Activated naive CD8-positive, alpha-beta T cell treated with anti-CD3 and anti-CD28 coated beads for 36 hours (primary cell): ENCODE measurements at places on chromosomes 16 and 17.

GRCh38 chr16:56880176-56880575 lies 15.2 kb downstream of the SLC12A3 start:
- no peak for DNase-seq

DNA sequence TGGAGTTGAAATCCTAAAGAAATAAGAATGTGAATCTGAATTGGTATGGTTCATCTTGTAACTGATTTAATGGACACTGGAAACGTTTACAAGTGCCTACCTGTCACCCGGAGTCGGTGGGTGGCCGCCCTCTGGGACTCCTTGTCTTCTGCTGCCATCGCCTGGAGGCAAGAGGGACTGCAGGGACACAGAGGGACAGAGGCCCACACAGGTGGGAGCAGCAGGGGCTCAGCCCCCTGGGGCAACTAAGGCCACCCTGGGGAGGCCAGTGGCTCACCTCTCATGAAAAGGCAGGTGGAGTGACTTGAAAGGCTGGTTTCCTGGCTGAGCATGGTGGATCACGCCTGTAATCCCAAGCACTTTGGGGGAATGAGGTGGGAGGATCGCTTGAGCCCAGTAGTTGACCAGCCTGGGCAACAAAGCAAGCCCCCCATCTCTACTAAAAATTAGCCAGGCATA lies 23.2 kb downstream of the TMEM92 start:
- peak; percentile 80 for DNase-seq

GRCh38 chr16:15450624-15451023 lies 16.2 kb downstream of the BMERB1 start:
- no peak for DNase-seq

- DNase-seq, result no peak
These were observed 42.5 kb downstream of the TMEM11 start for GRCh38 chr17:21171309-21171922.

DNA sequence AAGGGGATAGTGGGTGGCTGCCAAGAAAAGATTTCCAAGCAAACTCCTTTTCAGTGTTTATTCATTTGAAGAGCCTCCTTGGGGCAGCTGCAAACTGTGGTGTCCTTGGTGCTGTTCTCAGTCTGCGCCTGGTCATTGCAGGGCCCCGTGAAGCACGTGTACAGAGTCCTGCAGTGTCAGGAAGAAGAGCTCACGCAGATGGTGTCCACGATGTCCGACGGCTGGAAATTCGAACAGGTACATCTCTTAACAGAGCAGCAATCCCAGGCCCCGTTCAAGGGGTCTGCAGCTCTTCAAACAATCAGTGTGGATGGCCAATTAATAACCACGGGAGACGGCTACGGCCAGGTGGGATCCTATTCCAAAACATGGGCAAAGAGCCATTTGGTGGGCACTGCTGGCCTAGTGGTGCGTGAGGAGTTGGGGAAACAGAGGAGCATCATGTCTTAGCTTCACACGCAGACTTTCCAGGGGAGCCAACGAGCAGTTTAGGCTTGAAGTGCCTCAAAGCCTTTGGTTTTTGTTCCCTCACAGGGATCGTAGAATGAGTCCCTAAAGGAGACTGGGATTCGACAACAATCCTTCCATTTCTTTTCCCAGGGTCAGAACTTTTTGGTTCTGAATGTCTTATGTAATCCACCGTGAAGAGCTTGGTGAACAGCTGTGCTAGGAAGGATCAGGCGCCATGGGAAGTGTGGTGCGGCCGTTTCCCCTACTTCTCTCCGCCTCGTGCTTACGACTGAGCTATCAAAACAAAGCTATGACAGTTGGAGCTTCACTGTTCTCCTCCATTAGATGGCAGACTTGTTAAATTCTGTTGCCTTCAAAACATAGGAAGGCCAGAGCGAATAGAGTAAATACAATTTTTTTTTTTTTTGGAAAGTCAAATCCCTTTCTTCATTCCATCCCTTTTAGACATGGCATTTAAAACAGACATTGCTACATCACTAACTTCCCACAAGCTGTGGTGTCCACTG lies 12.6 kb downstream of the KCTD2 start:
- DNase-seq, result no peak

GRCh38 chr17:29682987-29683386 lies 60.3 kb upstream of the CORO6 start:
- no peak for DNase-seq

DNA sequence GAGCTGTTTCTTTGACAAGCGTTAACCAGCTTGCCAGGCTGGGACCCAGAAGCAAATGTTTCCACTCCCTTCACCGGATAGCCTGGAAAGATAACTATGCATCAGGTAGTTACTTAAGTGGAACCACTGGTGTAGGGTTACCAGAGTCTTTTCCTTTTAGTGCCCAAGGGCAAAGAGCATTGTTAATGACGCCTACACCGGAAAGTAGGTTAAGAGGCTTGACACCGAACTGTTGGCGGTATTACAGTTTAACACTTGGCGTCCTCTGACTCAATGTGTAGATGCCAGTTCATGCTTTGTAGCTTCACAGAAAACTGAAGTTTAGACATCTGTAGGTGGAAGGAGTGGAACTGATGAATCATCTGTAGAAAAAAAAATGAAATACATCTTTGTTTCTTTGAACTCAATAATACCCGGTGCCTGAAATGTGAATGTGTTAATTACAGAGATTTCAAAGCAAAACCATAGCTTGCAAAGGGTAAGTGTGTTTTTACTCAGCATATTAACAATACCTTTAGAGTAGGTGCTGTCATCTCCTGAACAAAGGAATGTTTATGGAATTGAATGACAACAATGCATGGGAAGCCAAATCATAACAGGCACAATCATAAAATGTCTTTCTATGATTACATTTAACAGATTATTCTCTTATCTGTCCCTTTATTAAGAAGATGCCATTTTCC lies 426.7 kb upstream of the SALL1 start:
- no peak for DNase-seq

DNA sequence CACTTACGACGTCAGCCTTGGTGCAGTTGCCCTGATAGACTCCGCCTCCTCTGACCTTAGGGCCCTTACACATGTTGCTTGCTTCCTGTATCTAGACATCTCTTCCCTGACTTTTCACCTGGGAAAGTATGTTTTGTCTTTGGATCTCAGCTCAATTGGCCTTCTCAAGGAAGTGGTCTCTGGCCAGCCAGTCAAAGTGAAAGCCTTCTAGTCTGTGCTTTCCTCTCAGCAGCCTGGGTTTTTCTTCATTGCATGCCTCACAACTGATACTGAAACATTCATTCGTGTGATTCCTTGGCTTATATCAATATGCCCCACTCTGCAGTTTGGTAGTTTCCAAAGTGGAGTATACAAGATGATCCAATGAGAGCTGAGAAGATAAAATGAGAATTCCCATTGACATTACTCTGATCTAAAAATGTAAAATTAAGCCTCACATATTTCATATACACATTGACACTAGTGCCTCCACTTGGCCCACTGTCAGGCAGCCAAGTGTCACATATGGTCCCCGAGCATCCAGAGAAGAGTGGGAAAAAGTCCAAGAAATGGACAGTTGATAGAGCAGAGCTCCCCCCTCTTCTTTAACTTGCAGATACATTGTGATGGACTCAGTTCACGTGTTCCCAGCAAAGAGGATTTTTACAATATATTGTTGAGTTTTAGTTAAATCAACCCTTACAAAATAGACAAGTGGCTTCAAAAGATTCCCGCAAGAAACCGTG lies 371.2 kb upstream of the ASIC2 start:
- no peak for DNase-seq

DNA sequence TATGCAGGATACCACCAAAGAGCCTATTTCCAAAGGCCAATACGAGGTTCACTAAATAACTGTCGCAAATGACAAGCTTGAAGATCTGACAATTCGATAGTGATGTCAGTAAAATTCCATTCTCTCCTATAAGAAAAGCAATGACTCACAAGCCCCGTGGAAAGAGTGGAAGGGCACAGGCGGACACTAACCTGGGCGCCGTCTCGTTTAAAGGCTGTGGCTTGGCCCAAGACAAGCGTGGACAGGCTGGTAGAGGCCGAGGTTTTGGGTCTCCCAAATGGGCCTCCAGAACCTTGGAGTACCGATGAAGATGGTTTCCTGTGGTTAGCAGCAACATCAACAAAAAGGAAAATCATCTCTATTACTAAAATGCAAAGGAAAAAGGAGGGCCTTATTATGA lies 16.5 kb upstream of the SLC38A8 start:
- no peak for DNase-seq

DNA sequence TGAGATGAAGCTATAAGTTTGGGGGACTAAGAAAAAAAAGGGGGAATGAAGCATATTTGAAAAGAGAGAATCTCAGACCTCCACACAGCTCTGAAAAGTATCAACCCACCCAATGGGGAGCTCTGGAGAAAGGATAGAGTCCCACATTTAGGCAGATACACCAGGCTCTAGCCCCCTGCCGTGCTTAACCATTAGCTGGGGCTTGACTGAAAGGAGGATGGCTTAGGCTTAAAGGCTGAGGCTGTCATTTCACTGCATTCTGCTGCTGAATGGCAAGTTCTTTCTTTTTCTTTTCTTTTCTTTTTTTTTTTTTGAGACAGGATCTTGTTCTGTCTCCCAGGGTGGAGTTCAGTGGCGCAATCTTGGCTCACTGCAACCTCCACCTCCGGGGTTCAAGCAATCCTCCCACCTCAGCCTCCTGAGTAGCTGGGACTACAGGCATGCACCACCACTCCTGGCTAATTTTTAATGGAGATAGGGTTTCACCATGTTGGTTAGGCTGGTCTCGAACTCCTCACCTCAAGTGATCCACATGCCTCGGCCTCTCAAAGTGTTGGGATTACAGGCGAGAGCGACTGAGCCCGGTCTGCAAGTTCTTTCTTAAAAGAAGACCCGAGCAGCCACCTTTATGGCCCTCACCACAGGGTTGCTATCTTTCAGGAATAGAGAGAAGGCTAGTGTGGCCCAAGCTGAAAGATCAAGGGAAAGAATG lies 9.0 kb upstream of the MMP2 start:
- DNase-seq, result no peak

GRCh38 chr17:15351925-15352324 lies 10.5 kb upstream of the TEKT3 start:
- no peak for DNase-seq
